ENCODE measurements at places on chromosomes 16 and 17.

DNA sequence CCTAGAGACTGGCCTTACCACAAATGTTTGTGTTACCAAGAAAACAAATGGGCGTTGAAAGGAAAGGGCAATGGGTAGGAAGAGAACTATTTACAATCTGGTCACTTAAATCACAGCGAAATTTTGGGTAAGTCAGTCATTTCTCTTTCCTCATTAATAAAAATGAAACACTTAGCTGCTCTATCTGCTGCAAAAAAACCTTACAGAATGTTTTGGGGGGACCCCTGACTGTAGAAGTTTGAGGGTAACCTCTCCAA is 742 bp upstream of the NUTF2 start:
- DNase-seq: no peak

DNA sequence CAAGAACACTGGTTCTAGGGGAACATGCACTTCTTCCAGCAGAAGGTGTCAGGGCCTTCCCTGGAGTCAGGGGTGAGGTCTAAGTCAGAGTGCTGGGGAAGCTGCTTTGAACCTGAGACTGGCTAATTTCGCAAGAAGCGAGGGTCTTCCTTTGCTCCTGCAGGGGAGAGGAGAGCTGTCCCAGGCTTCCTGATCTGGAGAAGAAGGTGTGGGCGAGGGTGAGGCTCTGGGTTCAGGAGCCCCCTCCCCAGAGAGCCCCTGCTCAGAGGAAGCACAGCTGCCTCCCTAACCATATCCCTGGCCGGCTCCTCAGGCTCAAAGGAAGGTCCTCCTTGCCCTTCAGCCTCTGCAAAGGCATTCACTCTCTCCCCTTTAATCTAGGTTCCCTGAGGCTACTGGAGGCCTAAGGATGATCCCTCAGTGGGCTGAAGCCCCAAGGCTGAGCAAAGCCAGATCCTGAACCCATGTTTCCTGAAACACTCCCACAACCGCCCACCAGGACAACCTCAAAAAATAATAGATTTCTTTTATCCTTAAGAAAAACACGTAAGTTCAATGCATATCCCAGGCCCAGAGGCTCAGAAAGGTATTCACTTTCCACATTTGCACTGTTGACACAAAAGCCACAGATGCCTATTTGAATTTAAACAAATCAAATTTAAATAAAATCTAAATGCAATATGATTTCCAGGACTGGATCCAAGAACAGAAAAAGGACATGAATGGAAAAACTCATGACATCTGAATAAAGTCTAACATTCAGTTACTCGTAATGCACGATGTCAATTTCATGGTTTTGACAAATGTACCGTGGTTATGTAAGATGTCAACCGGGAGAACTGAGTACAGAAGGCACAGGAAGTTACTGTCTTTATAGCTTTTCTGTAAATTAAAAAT is 71.5 kb upstream of the RCVRN start:
- DNase-seq: no peak

DNA sequence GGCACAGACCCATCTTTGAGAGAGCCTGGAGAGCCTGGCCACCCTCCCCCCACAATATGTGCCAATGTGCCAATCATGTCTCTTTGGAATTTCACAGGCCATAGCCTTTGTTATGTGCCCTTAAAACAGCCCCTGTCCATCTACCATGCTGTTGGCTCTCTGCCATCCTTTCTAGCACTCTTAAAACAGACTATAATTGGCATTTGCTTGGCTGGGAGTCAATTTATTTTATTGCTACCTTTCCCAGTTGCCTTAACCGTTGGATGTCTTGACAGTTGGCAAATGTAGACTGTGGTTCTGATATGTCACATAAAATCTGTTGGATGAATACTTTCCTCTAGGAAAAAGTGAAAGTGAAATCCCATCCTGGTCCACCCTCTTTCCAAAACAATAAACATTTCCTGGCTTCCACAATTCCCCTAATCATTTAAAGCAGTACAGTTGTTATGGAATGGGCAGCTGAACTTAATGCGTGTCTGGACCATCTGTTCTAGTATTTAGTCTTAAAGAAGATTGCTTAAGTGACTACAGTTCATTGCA is 394.0 kb downstream of the KCNJ2 start:
- DNase-seq: no peak

DNA sequence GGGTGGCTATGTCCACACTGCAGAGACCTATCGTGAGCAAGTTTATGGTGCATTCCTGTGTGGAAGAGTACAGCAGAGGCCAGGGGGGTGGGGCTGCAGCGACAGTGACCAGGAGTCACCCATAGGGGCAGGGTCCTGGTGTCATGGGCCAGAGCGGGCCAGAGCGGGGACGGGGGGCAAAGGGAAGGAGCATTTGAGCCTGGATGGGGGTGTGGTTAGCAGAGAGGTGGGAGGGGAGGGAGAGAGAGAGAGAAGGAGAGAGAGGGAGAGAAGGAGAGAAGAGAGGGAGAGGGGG is 17.8 kb downstream of the JPH3 start:
- DNase-seq: no peak

- DNase-seq: no peak
These were observed 2.6 kb upstream of the OMG start for GRCh38 chr17:31299624-31300023.

DNA sequence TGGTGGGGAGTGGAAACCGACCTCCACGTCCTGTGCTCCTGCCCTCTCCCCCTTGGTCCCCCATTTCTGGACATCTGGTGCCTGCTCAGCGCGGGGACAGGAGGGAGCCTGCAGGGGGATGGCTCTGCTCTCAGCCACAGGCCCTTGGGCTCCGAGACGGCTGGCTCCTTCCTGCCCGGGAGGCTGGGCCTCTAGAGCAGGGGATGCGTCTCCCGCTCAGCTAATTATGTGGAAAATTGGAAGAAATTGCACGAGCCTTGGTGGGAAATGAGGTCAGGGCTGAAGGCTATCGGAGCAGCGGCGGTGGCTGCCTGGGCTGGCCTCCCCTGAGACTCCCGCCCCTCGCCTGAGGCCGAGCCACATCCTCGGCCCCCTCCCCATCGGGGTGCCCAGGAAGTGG is 154.6 kb upstream of the CIBAR2 start:
- no peak for DNase-seq

DNA sequence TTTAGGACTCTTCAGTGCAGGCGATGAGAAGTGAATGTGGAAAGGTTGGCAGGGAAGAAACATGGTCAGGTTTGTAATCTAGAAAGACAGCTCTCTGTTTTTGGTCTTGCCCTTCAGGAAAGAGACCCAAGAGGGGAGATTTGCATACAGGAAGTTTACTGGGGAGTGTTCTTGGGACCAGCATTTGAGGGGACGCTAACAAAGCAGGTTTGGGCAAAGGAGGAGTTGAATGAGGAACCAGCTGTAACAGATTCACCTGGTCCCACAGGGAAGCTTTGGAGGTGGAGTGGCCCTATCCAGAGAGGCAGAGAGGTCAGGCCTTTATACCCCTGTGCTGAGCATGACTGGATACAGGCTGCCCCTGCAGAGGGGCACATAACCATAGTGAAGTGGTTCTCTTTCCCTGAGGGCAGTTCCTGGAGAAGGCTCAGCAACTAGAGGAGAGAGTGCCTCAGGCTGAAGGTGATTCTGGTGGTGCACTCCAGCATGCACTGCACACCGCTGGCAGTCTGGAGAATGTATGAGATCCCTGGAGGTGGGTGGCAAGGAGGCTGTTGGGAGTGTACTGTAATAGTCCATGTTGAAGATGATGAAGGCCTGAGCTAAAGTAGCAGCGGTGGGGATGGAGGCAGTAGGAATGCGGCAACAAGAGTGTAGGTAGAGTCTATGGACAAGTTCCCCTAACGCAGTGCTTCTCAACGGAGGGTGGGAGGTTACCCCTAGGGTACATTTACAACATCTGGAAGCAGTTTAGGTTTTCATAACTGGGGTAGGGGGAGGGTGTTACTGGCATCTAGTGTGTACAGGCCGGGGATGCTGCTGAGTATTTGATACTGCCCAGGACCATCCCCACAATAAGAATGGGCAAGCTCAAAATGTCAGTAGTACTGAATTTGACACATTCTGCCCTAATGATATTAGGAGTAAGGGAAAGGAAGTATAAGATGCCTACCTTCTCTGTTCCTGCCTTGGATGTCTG is 37.2 kb downstream of the MAP2K6 start:
- no peak for DNase-seq

- no peak for DNase-seq
These were observed 19.8 kb upstream of the KCNH6 start for GRCh38 chr17:63503341-63503705.

GRCh38 chr16:54143934-54144571 is 142.5 kb downstream of the IRX3 start:
- no peak for DNase-seq

GRCh38 chr17:6147042-6147441 is 76.9 kb downstream of the WSCD1 start:
- no peak for DNase-seq

DNA sequence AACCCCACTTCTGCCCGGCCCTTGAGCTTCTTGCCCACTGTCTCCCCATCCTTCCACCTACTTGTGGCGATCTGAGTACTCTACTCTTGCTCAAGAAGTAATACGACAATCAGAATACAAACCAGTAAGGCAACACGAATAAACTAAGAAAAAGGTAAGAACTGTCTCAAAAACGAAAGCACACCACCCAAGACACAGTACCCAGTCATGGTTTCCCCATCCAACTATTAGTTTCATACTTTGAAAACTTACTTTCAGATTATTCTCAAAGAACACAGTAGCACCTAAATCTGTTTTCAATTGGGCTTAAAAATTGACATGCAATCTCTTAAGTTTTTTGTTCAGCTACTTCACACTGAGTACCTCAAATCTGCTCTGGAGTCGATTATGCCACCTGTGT is 13.9 kb downstream of the GINS2 start:
- DNase-seq: no peak

DNA sequence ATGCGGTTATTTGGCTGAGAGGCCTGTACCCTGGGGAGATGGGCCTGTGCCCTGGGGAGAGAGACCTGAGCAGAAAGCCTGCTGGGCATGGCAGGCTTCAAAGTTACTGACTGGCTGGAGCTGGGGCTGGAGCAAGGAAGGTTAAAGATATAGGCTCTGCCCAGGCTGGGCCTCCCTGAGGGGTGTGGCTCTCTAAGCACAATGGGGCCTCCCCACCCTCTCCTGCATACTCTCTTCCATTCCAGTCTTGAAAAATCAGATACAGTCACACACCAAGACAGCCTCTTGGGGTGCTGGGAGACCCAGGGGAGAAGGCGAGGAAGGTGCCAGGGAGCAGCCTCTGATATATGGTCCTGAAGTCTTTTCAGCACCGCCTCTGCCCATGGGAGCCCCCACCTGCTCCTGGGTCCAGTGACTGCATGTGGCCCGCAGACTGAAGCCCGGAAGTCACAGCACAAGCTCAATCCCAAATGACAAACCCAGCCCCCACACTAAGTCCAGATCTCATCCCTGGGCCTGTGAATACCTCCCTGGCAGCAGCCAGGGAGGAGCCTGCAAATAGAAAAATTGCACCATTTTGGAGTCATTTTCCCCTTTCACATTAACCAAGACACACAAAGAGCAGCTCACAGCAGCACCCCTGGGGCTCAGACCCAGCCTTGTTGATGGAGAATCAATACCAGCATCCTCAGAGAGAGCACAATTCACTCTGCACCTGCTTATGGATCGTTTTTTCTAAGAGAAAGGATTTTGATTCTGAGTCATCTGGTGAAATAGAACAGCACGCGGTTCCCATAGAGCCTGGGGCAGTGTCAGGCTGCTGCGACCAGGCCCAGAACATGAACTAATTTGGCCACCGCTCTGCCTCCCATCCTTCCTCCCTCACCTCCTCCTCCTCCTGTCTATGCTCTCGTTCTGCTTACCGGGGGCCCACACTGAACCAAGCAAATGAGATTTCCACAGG is 25.6 kb upstream of the CACNG1 start:
- DNase-seq: no peak

DNA sequence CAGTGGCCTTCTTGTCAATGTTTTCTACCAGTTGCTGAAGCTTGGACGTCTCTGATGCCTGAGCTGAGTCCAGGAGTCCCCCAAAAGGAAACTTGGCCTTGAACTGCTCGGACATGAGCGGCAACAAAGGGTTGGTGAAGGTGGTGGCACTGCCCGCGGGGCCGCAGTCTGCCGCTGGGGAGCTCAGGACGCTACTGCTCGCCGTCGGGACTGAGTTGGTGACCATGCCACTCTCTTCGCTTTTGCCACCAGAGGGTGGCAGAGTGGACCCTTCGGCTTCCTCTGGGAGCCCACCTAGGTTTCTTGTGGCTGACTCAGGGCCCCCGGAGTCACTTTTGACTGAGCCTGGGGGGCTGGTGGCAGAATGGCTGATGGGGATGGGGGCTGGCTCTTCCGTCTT is 11.0 kb downstream of the SALL1 start:
- no peak for DNase-seq

- no peak for DNase-seq
These were observed 13.3 kb upstream of the COG7 start for GRCh38 chr16:23466162-23466885.

- no peak for DNase-seq
These were observed 17.7 kb downstream of the TCF25 start for GRCh38 chr16:89890886-89891657.

DNA sequence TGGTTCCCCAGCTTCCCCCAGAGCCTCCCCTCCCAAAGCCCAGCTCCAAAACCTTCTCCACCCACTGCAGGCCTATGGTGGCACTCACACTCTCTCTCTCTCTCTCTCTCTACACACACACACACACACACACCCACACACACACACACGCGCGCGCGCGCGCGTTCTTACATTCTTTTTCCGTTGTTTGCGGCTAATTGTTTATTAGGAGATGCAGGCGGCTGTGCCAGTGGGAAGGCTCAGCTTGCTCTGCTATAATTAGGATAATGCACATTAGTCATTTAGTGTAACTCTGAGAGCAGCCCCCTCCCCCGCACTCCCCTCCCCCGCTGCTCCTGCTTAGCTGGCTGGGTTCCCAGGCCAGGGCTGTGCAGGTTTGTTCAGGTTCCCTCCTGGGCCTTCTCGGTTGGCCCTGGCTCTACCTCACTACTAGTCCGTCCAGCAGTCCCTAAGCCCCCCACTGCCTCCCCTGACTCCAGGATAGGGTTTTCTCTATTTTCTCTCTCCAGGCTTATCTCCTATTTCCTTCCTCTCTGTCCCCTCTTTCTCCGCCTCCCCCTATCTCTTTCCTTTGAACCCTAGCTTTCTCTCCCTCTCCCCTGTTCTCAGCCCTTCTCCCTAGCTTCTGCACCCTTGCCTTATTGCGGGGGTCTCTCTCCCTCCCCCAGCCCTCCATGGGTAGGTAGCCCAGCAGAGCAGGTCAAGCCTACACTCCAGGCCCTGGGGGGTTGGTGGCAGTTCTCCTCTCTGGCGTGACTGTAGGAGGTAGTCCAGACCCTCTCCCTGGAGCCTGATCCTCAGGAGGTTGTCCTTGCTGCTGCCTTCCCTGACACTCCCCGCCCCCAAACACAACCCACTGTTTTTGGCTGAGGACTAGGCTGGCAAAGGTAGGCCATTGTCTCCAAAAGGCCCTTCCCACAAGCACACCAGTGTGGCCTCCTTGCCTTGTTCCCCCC is 34.0 kb downstream of the TMEM132E start:
- no peak for DNase-seq

GRCh38 chr16:76531236-76531635 is 254.0 kb downstream of the CNTNAP4 start:
- no peak for DNase-seq

GRCh38 chr17:273981-274832 is 78.4 kb downstream of the RPH3AL start:
- DNase-seq: no peak
